ENCODE measurements at places on chromosomes 3 and 15.

- no peak for DNase-seq
Observed at GRCh38 chr15:90654233-90655136, 62.7 kb upstream of the BLM start.

DNA sequence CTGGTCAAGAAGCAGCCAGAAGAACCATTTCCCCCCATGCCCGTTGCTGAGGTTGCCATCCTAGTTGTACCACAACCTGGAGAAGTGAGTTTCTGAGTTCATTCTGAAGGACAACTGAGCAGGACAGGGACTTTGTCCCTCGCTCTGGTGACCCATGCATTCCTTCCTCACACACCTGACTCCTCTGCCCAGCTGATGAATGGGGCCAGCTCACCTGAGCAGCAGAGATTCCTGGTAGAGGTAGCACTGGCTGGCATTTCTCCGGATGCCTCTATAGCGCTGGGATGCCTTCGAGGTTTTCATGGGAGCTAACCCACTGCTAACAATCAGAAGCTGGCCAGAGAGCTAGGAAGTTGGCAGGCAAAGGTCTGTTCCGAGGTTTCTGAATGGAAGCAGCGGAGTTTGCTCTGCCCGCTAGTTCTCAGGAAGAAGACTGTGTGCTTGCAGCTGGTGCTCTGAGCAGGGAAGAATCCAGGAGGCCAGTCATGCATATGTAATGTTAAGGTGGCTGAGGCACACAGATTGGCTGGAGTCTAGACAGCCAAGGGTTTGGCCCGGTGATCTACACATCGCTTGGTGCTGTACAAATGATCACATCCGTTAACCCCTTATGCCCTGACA lies at the start of gene TMC3:
Gene TMC3 (minus strand): TSS at position 439 of the 621 bp plus-strand sequence. CDS start 136 bp downstream, at position 303.
- DNase-seq, result no peak

GRCh38 chr3:49607105-49607591 lies 52.9 kb downstream of the BSN start:
- DNase-seq, result no peak

DNA sequence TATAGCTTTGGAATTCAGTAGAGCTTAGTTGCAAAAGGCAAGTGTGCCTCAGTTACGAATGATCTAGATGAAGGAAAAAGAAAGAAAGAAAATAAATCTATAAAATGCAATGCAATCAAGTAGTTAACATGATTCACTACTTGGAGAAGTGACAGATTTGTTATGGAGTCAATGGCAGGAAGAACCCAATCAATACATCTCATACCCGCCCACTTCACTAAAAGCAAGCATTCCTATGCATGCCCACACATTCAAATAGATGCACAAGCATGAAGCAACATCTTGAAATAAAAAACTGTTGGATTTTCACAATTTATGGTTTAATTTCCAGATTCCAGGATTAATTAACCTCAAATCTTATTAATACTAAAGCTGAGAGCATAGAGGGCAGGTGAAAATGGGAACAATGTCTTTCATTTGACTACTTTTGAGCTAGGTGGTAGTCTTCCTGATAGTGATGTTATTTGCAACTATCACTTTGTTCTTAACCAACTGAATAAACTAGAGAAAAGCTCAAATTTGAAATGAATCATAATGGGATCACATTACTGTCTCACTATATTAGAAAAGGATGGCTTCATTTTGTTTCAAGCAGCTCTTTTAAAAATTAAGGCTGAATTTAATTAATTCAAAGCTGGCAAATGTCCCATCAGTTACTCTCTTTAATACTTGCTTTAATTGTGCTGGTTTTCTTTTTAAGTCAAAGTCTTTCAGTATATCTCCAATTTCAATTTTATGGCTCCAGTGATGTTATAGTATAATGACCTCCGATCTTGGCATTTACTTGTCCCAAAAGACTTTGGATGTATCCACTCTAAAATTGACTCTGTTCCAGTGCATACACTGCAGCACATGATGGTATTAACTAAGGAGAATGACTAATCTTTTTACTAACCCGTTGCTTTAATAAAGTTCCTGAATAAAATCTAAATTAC lies 46.7 kb upstream of the CCDC50 start:
- no peak for DNase-seq
